ENCODE measurements at places on chromosomes 12 and 14.

GRCh38 chr12:101168001-101168400 lies 42.0 kb downstream of the SLC5A8 start:
- no peak for DNase-seq

DNA sequence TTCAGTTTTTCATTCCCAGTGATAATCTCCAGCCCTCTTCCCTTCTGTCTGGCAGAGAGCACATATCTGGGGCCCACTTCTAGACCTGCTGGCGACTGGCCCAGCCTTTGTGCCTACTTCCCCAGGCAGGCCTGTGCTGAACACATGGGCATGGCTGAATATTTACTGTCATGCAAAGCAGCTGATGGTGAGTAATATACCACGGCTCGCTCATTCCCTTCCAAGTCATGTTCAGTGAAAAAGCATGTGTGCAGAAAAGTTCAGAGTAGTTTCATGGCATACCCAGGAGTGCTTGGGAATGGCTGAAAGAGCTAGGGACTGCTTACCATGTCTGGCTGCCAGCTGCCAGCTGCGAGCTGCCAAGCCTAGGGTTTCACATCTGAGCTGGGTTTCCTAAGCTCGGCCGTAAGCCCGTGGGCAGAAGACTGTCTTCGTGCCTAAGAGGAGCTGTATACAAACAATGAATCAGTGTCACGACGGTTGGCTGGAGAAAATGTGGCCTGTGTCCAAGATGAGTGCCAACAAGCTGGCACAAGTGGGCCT lies 179.9 kb upstream of the PELI2 start:
- no peak for DNase-seq

- DNase-seq, result no peak
These were observed 40.6 kb downstream of the SSH1 start for GRCh38 chr12:108816652-108817335.

DNA sequence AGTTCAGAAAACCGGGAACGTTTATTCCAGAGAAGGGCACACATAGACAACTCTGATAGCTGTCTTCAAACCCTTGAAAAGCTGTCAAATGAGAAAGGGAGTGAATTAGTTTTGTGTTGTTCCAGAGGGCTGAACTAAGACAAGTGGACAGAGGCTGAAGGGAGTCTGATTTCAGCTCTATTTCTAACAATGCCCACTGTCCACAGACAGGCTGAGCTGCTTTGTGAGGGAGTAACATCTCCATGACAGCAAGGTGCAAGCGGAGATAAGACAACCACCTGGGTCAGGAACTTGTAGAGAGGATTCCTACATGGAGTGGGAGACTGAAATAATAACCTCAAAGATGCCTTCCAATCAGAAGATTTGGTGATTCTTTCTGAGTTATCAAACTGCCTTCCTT lies 25.6 kb upstream of the PARP11 start:
- no peak for DNase-seq

GRCh38 chr12:74903522-74903921 lies 306.1 kb downstream of the KCNC2 start:
- no peak for DNase-seq

DNA sequence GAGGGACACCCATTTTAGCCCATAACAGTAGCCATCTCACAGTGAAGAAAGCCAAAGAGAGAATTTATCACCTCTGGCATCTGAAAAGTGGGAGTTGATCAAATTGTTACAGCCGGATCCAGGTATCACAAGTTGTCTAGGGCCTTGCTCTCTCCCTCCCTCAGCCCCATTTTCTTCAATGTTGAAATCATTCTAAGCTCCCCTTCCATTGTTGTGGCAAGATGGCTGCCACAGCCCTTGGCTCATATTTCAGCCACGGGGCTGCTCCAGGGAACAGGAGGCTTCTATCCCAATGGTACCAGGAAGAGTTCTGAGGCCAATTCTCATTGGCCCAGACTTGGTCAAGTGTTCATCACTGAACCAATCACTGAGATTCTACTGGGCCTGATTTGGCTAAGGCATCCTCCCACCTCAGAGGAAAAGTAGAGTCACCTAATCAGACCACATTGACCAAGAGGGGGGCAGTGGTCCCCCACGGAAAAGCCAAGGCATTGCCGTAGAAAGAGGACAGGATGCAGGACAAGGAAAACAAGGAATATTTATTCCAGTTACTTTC lies 106.2 kb downstream of the GPATCH2L start:
- DNase-seq, result no peak

GRCh38 chr12:129110575-129110974 lies 257.3 kb downstream of the GLT1D1 start:
- no peak for DNase-seq

- no peak for DNase-seq
These were observed 30.6 kb downstream of the LRCOL1 start for GRCh38 chr12:132579744-132580143.

DNA sequence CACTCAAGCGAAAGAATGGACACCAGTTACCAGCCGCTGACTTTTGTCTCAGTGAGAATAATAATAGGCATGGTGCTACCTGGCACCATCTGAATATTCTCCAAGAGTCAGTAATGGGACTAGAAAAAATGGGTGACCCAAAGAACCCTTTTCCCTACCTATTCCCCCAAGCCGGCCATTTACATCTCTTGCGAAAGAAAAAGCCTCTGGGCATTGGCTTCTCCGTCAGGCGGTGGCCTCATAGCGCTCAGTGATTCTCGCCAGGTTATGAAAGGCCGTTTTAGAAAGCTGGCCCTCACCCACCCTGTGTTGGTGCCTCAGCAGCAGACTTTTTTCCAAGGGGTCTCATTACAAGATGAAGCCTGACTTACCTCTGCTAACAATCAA lies 523 bp upstream of the SLC6A15 start:
- no peak for DNase-seq

GRCh38 chr12:3666441-3666840 lies 86.5 kb downstream of the CRACR2A start:
- DNase-seq, result no peak

DNA sequence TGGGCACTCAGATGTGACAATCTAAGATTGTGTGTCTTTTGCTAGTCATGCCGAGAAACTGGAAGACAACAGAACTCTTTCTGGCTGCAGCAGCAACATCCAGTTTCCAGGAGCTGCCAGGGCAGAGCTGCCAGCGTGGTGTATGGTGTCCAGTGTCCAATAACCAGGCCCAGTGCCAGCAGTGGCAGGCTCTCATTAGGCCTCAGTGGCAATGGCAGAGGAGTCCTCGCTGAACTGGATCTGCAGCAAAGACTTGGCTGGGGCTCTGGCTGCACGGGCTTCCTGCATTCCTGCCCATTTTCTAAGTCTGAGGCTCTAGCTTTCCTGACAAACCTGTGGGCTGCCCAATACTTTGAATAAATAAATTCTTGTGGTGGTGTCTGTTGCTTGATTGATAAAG lies 26.2 kb upstream of the PPM1A start:
- DNase-seq, result no peak

DNA sequence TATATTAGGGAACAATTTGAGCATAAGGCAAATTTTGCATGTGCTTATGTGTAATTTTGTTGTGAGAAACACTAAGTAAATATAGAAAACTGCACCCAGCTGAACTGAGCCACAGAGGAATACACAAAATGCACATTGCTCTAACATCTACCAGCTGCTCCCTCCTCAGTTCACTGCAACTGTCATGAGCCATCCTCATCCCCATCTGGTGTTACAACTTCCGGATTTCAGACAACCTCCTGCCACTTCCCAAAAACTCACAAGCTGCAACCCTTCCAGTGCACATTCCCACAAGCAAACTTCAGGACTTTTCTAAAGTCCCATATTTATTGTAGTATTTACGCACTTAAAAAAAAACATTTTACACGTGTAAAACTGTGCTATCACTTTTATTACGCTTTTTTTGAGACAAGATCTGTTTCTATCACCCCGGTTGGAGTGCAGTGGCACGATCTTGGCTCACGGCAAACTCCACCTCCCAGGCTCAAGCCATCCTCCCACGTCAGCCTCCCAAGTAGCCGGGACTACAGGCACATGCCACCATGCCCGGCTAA lies 169.1 kb upstream of the TBX3 start:
- DNase-seq, result no peak

DNA sequence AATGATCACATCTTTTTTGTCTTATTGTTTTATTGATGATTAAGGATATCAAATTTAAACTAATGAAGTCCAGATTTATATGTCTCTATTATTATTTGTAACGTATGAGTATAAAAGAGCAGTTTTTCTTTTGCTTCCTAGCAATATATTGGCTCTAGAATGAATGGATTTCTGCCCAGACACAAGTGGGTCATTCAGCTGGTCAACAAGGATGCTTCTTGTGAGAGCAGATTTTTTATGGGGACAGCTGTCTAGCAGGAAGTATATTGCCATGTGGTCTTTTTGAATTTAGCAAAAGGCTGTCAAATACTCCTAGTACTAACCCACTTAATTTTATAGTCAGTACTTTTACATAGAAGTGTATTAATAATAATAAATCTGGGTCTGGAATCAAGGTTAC lies 1071.1 kb upstream of the FLRT2 start:
- DNase-seq, result no peak

DNA sequence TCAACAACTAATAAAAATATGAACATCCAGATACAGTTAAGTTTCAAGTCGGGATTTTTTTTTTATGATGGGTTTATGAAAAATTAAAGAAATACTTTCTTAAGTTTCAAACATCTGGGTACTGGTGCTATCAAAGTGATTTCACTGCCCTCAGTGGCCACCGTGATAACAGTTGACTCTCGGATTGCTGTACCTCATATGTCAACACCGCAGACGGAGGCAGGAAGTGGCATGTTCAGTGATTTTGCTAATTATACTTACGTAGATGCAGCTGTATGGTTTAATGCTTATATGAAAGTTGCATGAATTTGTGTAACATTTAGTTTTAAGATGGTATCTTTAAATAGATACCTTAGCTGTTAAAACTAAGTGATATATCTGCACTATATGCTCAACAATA lies 20.8 kb upstream of the FBLN5 start:
- peak; percentile 22 for DNase-seq

- DNase-seq, result no peak
These were observed 198.6 kb downstream of the CCDC91 start for GRCh38 chr12:28388879-28389278.

- DNase-seq, result no peak
These were observed 251.4 kb upstream of the CLEC14A start for GRCh38 chr14:38507299-38507698.

DNA sequence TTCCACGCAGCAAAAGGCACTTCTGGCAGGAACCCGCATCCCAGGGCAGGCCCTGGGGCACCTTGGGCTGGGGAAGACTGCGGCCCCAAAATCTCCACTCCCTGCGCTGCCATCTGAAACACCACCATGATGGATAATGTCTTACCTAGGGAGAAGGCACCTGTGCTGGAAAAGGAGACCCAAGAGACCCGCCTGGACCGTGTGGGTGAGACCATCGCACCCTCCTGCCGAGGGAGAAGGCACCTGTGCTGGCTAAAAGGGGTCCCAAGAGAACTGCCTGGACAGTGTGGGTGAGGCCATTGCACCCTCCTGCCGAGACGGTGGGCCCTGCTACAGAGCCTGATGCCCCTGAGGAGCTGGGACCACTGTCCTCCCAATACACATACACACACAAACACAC lies 24.8 kb upstream of the INF2 start:
- no peak for DNase-seq

- DNase-seq, result no peak
These were observed 880 bp upstream of the FLRT2 start for GRCh38 chr14:85528897-85529631.

GRCh38 chr14:73833530-73834260 lies 17.9 kb upstream of the PTGR2 start:
- DNase-seq, result no peak

- no peak for DNase-seq
These were observed 35.8 kb downstream of the BHLHE41 start for GRCh38 chr12:26088998-26089397.

DNA sequence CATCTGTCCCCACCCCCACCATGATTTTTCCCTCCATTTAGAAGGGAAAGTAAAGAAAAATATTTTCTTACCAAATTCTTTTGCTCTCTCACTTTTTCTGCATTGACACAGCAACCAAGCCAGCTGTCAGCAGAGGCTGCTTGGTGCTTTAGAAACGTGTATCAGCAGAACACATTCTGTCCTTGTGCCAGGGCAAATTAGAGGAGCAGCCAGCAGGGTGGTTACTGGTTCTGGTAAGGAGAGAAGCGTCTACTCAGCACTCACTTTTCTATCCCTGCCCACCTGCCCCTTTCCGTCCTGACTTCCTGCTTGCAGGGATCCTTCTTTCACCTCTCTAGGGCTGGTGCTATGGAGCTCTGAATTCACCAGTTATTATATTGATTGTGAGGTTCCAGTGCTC lies 327.5 kb upstream of the PDE3A start:
- no peak for DNase-seq

DNA sequence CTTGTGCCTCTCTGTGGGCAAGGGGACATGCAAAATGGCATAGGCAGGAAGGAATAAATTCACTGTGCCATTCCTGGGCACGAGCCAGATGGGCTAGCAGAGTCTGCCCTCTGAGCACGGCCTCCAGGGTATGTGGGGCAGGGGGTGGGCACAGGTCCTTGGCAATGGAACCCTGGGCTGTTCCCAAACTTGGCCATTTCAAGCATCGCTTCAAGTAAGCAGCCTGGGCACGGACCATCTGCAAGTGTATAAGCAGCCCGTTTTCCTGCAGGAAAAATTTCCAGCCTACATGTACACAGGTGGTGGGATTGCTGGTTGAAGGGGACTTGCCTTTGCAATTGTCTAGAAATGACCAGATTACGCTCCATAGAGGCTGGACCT lies 40.3 kb downstream of the CCDC85C start:
- no peak for DNase-seq

DNA sequence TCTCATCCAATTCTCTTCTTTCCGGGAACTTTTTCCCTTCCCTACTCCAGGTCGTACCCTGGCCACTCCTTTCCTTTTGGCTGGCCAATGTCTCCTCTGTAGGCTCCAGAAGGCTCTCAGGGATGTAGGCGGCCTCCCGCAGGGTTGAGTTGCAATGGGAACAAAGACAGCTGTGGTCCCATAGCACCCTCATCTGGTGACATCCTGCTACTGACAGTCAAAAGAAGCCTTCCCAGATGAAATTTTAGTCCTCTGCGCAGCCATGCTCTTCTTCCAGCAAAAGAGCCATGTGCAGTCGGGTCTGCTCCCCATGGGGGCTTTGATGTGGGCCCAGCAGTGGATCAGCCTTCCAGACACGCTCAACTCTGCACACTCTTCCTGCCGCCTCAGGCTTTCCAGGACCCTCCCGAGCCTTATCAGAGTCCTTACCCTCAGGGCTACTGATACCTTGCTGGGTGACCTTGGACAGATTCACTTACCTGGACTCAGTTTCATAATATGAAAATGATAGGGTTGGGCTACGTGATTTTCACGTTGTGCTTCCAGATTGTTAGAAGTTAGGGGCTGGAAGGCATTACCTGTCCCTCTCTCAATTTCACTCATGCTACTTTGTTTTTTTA lies 5.5 kb upstream of the CELA1 start:
- peak; percentile 26 for DNase-seq
